Stimulated activated CD8-positive, alpha-beta memory T cell treated with anti-CD3 and anti-CD28 coated beads, Interleukin-2, amount 100 ng/mL, for 1 hour (primary cell): ENCODE measurements at places on chromosomes 11 and 22.

DNA sequence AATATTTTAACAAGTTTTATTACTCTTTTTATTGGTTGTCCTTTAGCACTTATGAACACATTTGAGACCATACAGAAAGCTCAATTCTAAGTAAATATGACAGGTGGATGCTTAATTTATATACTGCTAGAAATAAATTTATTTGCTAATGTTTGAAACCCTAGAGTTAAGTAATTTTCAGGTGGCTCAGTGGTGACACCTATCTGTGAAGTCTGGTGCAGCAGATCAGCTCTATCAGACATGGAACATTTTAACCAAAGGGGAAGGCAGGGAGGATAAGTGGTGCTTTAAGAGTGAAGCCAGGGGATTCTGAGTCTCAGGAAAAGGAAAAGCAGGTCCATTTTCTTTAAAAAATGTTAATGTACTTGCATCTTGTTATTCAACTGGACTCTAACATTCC, 175.8 kb downstream of the DSCAML1 start:
- no peak for DNase-seq

- DNase-seq, result no peak
These were observed 149.1 kb downstream of the UVRAG start for GRCh38 chr11:75964071-75964470.

GRCh38 chr11:106391771-106392420, 314.4 kb downstream of the AASDHPPT start:
- DNase-seq, result no peak

GRCh38 chr11:70383664-70384565, 14.4 kb upstream of the CTTN start:
- DNase-seq, result no peak

DNA sequence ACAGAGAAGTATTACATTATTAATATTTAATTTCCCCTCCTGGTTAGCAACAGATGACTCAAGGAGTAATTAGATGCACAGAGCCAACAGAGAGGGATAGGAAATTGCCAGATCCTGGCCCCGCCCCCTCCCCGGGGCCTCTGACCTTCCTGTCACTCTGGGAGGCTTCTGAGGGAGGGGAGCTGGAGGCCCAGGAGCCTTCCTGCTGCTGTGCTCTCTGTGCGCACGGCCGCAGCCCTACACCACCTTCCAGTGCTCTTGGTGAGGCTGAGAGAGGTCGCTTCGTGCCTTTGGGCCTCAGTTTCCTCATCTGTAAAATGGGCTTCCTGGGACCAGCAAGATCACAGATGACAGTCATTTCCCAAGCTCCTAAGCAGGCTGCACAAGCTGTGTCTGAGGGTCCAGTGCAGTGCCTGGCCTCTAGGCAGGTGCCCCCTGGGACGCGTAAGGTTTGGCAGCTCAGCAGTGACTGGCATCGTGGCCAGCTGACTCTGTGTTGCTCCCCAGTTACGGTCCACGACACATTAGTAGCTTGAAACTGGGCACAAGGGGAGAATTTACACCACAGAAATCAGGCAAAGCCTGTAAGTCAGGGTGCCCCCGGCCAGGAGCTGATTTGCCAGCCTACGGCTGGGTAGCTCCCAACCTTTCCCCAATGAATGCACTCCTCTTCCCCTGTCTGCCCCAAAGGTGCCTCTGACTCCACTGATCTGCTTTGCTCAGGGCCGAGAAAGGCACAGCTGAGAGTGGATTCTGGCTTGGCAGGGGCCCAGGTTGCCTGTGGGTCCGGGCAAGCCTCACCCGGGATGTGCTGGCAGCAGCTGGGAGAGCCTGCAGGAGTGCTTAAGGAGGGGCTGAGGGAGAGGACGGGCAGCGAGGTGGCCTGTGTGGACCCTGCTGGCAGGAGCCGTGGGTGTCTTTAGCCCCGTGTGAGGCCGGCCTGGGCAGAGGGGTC, 2.3 kb downstream of the ADORA2A start:
- no peak for DNase-seq

DNA sequence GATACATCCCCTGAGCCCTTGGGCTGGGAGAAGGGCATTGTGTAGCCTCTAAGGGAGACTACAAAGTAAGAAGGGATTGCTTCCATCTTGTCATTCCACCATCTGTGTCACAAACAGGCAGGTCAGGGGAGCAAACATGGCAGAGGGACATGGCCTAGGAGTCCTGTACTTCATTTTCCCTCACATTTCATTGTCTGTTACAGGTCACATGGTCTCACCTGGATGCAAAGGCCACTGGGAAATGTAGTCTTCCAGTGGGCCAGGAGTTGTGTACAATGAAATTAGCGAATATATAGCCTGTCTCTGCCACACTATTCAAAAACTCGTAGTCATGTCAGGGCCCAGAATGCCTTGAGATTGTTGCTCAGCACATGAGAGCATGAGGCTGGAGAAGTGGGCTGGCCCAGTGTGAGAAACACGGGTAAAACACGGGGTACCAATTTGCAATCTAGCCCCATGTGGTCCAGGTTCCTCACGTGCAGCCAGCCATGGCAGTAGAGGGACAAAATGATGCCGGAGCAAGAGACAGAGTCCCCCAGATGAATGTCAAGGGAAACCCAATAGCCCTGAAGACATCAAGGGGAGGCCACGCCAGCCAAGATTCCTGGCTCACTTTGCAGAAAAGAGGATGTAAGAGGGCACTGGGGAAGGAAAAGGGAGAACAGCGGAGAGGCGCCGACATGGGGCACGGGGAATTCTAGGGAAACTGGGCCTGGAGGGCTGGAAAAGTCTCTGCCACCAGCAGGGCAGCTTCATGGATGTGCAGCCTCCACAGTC, 47.7 kb upstream of the EMID1 start:
- no peak for DNase-seq

DNA sequence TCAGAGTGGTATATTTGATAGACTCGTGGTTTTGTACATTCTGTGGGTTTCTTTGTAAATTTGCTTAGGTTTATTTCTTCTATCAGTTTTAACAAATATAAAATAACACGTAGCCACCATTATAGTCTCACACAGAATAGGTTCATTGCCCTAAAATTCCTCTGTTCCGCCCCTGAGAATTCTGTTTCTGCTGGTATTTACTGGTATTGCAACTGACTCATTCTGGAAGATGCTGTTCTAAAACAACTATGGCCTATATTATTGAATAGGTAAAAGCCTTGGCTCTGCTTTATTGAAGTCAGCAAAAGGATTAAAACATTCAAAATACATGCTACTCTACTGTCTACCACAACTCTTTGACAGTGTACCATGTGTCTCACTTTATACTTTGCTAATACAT, 119.1 kb upstream of the CHORDC1 start:
- no peak for DNase-seq

DNA sequence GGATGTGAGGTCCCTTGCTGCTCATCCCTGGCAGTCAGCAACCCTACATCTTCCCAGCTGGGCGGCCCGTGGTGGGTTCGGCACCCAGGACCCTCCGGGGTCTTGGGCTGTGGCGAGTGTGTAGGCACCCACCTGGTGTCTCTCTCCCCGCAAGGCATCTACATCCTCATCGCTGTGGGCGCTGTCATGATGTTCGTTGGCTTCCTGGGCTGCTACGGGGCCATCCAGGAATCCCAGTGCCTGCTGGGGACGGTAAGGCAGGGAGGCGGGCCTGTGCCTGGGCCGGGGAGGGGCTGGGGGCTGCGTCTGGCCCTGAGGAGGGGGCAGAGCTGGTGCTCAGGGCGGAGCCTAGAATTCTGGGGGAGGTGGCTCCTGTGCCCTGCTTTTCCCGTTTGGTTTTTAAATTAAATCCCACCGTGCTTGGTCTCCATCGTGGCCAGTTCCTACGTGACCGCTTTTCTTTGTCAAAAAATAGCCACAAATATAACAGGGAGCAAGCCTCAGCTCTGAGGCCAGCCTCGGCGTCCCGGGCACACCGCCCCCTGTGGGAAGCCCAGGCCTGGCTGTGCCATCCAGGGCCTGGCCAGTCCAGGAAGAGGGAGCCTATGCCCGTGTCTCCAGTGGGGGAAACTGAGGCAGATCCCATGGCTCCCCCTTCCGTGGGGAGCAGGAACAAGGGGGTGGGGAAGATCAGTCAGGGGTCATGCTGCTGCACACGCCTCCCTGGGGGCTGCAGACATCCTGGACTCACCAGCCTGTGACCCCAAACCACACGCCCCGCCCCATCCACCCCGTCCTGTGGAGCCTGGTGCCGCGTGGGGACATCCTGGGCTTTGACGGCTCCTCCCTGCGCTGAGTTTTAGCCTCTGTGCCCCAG, 6.4 kb upstream of the TSSC4 start:
- no peak for DNase-seq

GRCh38 chr11:113730887-113731726, 25.0 kb upstream of the TMPRSS5 start:
- no peak for DNase-seq

DNA sequence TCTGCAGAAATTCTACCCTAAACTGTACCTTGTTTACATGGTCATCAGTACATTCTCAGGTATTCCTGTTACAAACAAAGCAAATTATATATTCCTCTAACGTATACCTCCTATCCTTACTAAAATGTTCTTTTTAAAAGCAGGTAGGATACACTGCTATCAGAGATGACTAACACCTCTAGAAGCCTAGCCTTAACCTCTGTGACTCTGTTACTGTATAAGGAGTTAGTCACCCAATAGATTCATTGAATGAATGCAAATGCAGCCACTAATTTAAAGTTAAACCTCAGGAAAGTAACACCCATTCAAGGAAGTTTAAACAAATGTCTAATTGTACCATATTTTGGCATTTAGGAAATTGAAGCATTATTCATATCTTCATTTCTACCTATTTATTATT, 82.2 kb downstream of the FCHSD2 start:
- no peak for DNase-seq

DNA sequence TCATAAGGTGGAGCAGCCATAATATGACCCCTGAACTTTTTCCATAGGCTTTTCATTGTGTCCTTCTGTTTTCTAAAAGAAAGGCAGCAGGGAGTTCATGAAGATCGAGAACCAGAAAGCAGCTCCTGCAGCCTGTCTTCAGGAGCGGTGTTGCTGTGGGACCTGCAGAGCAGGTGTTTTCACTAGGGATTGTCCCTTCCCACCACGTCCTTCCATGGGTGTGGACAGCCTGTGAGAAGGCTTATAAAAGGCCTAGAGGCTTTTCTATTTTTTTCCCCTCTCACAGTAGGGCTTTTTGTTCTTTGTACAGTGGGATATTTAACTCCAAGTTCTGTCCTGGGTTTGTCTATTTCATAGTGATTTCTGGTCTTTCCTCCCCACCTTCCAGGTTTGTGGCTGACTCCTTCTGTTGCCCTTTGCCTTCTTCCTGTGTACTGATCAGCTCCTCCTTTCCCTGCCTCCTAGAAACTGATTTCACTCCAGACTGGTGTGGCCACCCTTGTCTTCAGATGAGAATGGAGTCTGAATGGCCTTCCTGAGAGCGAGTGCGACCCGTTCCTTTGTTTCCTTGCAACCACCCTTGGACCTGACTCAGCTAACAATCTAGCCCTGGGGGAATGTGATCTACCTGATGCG, 10.1 kb downstream of the MRPL16 start:
- no peak for DNase-seq

GRCh38 chr11:66365711-66366619, 5.6 kb downstream of the SLC29A2 start:
- no peak for DNase-seq

GRCh38 chr22:29457730-29458129, 19.3 kb downstream of the RFPL1 start:
- DNase-seq, result no peak

- DNase-seq, result no peak
These were observed 16.4 kb upstream of the UPK3A start for GRCh38 chr22:45268167-45268957.

- DNase-seq, result no peak
These were observed 549.4 kb upstream of the API5 start for GRCh38 chr11:42762348-42762747.

- DNase-seq, result no peak
These were observed 25.2 kb upstream of the CTR9 start for GRCh38 chr11:10725907-10726253.

- DNase-seq, result no peak
These were observed 77.7 kb upstream of the SOX6 start for GRCh38 chr11:16434036-16434435.
